ENCODE measurements at places on chromosomes 1 and 21. TPM values are rescaled to one million over a fixed set of nuclear protein-coding genes. Genes with fewer than 3 reads are reported as not detected.

The CYP4A22 gene
- not detected for total RNA-seq

The FCRL4 gene
- not detected for total RNA-seq

The SYPL2 gene
- total RNA-seq: 0.47 TPM

The CFH gene
- not detected for total RNA-seq

The SPRR2B gene
- not detected for total RNA-seq

The LYPD8 gene
- not detected for total RNA-seq

The PMVK gene
- total RNA-seq: 37.0 TPM

The HES3 gene
- 25.2 TPM for total RNA-seq

The TRIM46 gene
- 9.8 TPM for total RNA-seq

The PTPN22 gene
- total RNA-seq: not detected

The VPS13D gene
- 24.5 TPM for total RNA-seq

The SNAPIN gene
- 52.8 TPM for total RNA-seq

The NR1I3 gene
- total RNA-seq: not detected

The FCRL5 gene
- not detected for total RNA-seq

The LHX8 gene
- not detected for total RNA-seq

The SYT6 gene
- 3.5 TPM for total RNA-seq

The BGLAP gene
- 3.0 TPM for total RNA-seq

The RAB25 gene
- total RNA-seq: not detected

The CFHR1 gene
- total RNA-seq: 0.56 TPM

The SGIP1 gene
- total RNA-seq: 5.3 TPM

The TRIM58 gene
- total RNA-seq: 1.6 TPM

The OR2L8 gene
- total RNA-seq: not detected

The NBPF1 gene
- total RNA-seq: 124 TPM

The PLA2G2C gene
- total RNA-seq: not detected

The AGMAT gene
- 1.2 TPM for total RNA-seq

The HSPA6 gene
- not detected for total RNA-seq

The DMBX1 gene
- total RNA-seq: not detected

The USH2A gene
- 0.14 TPM for total RNA-seq

The KRTAP11-1 gene
- not detected for total RNA-seq

The TSPEAR gene
- not detected for total RNA-seq

The PRDM16 gene
- 11.7 TPM for total RNA-seq

The ELAPOR1 gene
- 0.64 TPM for total RNA-seq

The PAFAH2 gene
- total RNA-seq: 10.6 TPM

The MFSD2A gene
- 20.9 TPM for total RNA-seq

The LGR6 gene
- 0.91 TPM for total RNA-seq

The IL24 gene
- total RNA-seq: not detected

The FCRL2 gene
- not detected for total RNA-seq

The RGS16 gene
- total RNA-seq: 6.4 TPM

The GLRX2 gene
- total RNA-seq: 20.5 TPM

The BTBD19 gene
- total RNA-seq: 6.5 TPM

The SLC50A1 gene
- 25.1 TPM for total RNA-seq

The PGM1 gene
- 35.3 TPM for total RNA-seq

The S100B gene
- total RNA-seq: 37.3 TPM

The TRNAU1AP gene
- 39.2 TPM for total RNA-seq

The LCE6A gene
- total RNA-seq: not detected

The RGS4 gene
- total RNA-seq: 0.84 TPM
